ENCODE measurements at places on chromosomes 6 and 20. TPM values are rescaled to one million over a fixed set of nuclear protein-coding genes. Genes with fewer than 3 reads are reported as not detected.

The LRRC73 gene
- 0.37 TPM for total RNA-seq

The NKX2-4 gene
- total RNA-seq = not detected

The RNF182 gene
- total RNA-seq = not detected

The TCF21 gene
- not detected for total RNA-seq

The TMEM74B gene
- not detected for total RNA-seq

The IER3 gene
- 154 TPM for total RNA-seq

The TFB1M gene
- total RNA-seq = 26.8 TPM

The MCHR2 gene
- total RNA-seq = not detected

The MTFR2 gene
- 6.0 TPM for total RNA-seq

The TDRD6 gene
- 0.66 TPM for total RNA-seq

The ULBP1 gene
- not detected for total RNA-seq

The OR2J3 gene
- total RNA-seq = not detected

The ZSCAN16 gene
- total RNA-seq = 4.4 TPM

The SEMG1 gene
- not detected for total RNA-seq

The CCN6 gene
- not detected for total RNA-seq

The ADGRF4 gene
- 4.0 TPM for total RNA-seq

The DOP1A gene
- total RNA-seq = 25.8 TPM
